Fibroblast of skin of right quadriceps (primary cell): ENCODE measurements at places on chromosomes 5 and 9.

- DNase-seq = peak; percentile 31
These were observed 1.7 kb downstream of the ADRA1B start for GRCh38 chr5:159917994-159918393.

DNA sequence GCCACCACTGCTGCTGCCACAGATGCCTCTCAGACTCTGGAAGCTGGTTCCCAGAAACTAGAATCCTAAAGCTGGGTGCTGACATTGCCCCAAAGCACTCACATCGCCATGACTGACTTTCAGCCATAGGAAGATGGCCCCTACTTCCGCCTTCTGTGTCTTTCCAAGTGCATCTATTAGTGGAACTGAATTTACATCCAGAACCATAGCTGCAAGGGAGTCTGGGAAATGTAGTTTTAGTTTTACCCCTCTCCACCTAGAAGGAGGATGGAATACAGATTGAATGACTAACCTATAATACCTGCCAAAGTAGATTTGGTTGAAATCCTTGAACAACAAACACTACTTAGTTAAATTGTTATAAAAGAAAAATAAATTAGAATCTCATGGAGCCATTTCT lies 118.8 kb downstream of the RASGRF2 start:
- no peak for DNase-seq

GRCh38 chr5:164360589-164360988 lies 855.2 kb downstream of the MAT2B start:
- no peak for DNase-seq

DNA sequence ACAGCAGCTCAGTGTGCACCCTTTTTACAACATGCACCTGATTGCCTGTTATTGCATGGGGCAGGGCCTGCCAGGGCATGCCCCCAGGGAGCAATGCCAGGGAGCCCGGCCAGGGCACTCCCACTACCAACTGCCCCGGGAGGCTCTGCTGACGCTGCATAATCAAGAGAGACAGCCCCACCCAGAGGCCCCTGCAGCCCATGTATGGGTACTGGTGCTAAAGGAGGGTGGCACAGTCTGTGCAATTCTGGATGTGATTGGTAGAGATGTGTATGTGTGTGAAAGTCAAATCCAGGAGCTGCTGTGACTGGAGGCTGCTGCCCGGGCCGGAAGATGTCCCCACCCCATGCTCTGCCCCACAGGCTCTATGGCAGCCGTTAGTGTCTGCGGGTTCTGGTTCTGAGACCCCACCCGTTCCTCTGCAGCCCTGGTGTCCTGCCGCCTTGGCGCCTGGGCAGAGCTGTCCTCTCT lies 3.9 kb upstream of the NEURL1B start:
- DNase-seq = no peak

DNA sequence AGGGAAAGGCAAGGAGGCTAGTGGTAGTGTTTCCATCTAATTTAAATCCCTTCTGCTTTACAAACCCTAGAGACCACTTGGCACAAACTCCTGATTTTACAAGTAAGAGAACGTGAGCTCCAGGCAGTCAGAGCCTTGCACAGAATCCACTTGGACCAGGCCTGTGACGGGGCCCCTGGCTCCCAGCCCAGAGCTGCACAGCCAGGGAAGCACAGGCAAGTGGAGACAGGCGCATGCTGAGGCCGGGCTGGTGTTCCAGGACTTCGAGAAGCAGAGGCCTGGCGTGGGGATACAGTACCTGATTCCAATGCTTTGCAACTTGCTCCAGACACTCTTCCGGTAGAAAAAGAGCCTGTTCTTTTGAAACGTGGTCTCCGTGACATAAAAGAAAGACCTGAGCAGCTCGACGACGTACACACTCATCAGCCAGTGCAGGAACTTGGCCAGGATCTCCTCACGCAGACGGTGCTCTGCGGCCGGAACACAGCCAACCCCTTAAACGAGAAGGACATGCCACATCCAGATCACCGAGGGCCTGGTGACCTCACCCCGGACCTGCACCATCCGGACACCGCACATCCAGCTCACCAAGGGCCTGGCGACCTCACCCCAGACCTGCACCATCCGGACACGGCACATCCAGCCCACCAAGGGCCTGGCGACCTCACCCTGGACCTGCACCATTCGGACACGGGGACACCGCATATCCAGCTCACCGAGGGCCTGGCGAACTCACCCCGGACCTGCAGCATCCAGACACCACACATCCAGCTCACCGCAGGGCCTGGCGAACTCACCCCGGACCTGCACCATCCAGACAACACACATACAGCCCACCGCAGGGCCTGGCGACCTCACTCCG lies 12.5 kb downstream of the TERT start:
- no peak for DNase-seq

- DNase-seq = no peak
These were observed 1.0 kb downstream of the URM1 start for GRCh38 chr9:128372188-128372641.

DNA sequence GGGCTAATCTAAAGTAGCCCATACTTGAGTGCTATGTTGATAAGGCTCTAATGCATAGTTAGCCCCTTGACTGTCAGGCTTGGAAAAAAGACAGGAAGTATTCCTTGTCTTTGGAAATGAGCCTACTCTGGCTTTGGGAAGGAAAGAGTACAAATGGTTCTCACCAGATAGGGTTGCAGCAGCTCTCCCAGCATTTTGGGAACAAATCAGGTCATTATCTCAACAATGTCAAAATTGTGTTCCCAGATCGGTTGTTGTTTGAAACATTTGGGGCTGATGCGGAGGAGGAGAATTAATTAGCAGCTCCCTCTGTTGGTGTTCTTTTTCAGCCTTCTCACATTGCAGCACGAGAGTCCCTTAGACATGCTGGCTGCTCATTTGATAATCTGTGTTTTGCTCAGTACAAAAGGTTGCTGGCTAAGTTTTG lies 294.7 kb upstream of the DMRT1 start:
- DNase-seq = no peak

DNA sequence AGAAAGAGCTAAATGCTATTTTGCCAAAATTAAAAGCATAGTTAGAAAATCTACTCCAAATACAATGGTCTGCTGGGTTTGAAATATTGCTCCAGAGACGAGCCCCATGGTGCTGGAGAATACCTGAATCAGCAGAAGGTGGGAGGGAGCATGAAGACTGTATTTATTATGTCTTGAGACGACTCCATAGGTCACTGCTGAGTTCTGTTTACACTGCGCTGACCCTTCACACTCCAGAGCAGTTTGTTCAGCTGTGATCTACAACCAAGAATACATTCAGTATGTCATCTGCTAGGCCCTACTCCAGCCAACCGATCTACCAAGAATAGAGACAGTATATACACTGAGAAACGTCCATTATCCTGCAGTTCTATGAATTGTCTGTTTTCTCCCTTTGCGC lies 150.5 kb downstream of the TLE1 start:
- DNase-seq = no peak

DNA sequence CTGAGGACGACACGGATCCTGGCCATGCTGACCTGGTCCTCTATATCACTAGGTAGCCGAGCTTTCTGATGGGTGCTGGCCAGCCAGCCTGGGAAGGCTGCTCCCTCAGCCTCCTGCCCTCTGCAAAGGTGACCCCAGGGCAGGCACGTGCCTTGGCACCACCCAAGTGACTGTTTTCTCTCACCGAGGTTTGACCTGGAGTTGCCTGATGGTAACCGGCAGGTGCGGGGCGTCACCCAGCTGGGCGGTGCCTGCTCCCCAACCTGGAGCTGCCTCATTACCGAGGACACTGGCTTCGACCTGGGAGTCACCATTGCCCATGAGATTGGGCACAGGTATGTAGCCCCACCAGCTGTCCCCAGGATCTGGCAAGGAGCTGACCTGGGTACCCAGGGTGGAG lies 3.8 kb downstream of the ADAMTS13 start:
- no peak for DNase-seq

DNA sequence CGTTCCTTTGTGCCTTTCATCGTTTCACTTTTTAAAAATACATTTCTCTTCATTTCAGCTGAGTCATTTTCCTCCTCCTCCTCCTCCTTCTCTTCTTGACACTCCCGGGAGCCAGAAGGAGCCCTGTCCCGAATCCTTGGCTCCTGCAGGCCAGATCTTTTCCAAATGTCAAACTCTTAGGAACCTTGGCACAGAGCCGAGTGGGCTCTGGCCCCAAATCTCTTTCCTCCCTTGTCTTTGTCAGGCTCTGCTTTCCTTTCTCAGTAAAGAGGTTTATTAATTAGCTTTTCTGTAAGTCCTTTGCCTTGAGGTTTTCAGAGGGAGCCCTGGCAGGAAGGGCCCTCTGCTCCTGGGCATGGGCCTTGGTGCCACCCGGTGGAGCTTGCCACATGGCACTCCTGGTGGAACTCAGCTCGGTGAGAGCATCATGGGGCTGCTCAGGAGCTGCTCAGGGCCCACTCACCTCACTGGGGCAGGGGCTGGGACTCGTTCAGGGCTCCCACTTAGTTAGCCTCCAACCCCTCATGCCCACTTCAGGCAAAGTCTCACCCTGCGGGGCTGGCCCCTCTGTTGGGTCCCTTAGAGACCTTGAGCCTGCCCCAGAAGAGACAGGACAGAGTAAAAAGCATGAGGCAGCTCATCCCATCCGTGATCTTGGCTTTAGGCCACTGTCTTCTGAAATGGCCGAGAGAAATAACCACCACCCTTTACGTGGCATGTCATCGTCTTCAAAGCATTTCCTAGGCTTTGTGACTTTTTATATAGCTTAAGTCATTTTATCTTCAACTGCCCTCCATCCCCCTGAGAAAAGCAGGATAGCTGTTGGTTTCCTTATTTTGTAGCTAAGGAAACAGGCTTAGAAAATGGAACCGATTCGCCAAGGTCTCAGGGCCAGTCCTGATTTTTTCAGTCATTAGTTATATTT lies 17.1 kb downstream of the STC2 start:
- DNase-seq = peak; percentile 37

DNA sequence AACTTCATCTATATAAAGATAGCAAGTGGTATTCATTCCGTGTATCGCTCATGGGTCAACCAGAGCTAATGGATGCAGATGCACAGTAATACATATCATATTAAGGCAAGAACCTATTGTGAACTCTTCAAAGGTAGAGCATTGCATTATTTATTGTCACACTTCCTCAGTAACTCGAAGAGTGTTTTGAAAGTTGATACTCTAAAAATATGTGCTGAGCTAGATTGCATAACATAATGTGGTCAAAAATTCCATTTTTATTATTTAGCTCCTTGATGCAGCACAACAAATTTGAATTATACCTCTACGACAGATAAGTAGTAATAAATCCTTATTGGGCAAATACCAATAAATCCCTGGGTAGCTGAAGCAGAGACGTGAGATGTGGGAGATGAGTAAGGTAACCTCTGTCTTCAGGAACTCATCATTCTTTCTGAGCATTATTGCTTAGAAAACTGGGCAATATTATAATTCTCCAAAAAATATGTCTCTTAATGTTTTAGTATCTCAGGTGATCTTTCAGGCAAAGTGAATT lies 70.3 kb downstream of the CDH18 start:
- peak; percentile 34 for DNase-seq

- peak; percentile 14 for DNase-seq
These were observed 72.0 kb downstream of the RETREG1 start for GRCh38 chr5:16544607-16545374.

- no peak for DNase-seq
These were observed 30.8 kb upstream of the PANK3 start for GRCh38 chr5:168609806-168610482.

- DNase-seq = no peak
These were observed 2.6 kb upstream of the RFX3 start for GRCh38 chr9:3528451-3528850.

DNA sequence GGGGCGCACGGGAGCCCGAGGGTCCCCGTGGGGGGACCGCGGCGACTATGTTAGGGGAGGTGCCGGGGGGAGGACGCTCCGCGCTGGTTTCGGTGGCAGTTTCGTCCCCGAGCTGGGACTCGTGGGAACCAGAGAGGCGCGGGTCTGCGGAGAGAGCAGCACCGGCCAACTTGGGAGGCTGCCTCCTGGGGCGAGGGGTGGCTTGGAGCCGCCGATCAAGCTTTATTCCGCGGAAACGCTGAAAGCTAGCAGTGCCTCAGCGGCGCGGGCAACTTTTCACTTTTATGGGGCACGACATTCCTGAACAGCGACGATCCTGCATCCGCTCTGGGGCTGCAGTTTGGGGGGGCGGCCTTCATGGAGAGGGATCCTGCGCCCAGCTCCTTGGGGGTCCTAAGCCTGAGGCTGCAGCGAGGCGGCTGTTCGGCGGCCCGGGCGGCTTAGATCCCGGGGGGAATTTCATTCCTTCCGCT lies 369 bp downstream of the OCLN start:
- no peak for DNase-seq
